T-helper 2 cell treated with Interferon-gamma antibody and Interleukin-4, amounts not matched to agents 100 ng/mL and 5 ng/mL, for 36 hours (primary cell): ENCODE measurements at places on chromosomes 4 and X. TPM values are rescaled to one million over a fixed set of nuclear protein-coding genes. Genes with fewer than 3 reads are reported as not detected.

RASL11B gene
- total RNA-seq = 0.16 and 0.27 TPM in 2 replicates

MGAT4D gene
- not detected in 2 replicates for total RNA-seq

HERC6 gene
- 15.7 and 17.1 TPM in 2 replicates for total RNA-seq

CTPS2 gene
- 5.0 and 6.3 TPM in 2 replicates for total RNA-seq

KCND1 gene
- total RNA-seq = 3.4 and 4.0 TPM in 2 replicates

SPOCK3 gene
- total RNA-seq = not detected in 2 replicates
